Activated CD4-positive, alpha-beta T cell treated with anti-CD3 and anti-CD28 coated beads for 48 hours (primary cell): ENCODE measurements at places on chromosomes 7 and 10.

DNA sequence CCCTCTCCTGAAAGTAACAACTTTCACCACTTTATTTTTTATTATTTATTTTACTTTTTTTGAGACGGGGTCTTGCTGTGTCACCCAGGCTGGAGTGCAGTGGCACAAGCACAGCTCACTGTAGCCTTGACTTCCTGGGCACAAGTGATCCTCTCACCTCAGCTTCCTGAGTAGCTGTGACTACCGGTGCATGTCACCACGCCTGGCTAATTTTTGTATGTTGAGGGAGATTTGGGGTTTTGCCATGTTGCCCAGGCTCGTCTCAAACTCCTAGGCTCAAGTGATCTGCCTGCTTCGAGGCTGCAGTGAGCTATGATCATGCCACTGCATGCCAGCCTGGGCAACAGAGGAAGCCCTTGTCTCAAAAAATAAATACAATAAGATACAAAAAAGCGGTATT is 14.9 kb upstream of the SLIT1 start:
- DNase-seq = no peak

DNA sequence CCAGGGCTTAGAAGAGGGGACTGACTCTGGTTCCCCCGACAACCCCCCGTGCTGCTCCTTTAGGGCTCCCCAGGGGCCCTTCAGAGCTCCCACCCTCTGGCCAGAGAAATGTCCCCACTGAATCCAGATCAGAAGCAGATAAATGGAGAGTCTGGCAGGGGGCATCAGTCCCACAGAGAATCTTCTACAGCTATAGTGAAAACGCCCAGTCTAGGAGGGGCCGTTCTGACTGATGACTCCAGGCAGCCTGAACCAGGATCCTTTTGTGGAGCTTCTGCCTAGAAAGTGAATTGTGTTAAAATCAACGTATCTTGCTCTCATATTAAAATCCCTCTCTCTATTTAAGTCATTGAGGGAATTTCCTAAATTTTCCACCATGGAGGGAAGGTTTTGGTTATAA is 471.4 kb downstream of the LRMDA start:
- no peak for DNase-seq

DNA sequence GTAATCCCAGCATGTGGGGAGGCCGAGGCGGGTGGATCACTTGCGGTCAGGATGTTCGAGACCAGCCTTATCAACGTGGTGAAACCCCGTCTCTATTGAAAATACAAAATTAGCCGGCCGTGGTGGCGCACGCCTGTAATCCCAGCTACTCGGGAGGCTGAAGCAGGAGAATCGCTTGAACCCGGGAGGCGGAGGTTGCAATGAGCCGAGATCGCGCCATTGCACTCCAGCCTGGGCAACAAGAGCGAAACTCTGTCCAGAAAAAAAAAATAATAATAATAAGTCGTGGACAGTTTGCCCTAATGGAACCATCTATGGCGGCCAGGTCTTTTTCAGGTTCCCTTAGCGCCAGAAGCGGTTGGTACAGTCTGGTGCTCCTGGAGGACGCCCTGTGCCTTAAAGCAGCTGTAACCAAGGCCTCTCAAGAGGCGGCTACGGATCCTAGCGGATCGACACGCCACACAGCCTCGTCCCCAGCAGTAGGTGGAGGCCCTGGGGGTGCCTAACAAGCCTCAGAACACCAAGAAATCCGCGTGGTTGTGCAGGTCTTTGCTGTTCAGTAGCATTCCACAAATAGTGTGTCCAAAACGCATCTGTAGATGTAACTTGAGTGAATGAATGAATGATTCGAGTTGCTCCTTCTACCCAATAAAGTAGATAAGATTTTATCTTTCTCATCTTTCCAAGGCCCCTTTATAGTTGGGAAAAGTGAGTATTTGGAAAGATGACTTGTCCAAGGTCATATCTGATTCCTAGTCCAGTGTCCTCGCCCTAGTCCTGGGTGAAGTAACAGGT is 982 bp downstream of the PGAM1 start:
- no peak for DNase-seq

- DNase-seq = no peak
Measured at GRCh38 chr10:79333513-79333912, 13.8 kb upstream of the PPIF start.

DNA sequence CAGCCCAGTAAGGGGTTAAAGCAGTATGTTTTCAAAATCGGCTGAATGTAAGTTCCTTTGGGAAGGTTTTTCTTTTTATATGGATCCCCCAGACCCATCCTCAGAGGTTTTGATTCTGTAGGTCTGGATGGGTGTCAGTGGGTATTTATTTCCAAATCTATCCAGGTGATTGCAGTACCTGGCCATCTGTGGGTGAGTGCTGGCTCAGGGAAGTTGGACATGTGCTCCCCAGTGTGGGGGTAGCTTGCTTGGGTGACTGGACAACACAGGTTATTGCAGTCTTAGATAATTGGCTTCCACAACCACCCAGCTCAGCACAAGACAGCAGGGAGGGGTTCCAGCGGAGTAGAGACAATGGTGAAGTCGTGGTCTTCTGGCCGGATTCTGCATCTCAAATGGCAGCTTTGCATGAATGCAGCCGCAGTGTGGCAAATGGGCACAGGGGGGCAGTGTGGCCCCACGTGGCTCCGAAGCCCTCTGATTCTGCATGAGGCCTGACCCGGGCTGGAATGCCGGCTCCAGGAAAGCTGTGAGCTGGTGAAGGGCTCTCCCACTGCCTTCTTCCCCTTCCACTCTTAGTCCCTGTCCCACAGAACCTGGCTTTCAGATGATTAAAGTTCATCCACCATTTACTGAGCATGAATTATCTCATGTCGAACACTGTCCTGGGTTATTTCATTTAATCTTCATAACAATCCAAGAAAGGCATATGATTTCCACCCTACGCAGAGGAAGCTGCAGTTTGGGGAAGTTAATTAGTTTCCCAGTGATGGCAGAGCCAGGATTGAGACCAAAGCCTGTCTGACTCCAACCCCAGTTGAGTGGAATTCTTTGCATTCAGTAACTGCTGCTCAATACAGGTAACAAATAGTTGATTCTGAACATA is 64.5 kb upstream of the SYPL1 start:
- peak; percentile 80 for DNase-seq

- DNase-seq = no peak
Measured at GRCh38 chr10:103910442-103911012, 7.5 kb downstream of the STN1 start.

DNA sequence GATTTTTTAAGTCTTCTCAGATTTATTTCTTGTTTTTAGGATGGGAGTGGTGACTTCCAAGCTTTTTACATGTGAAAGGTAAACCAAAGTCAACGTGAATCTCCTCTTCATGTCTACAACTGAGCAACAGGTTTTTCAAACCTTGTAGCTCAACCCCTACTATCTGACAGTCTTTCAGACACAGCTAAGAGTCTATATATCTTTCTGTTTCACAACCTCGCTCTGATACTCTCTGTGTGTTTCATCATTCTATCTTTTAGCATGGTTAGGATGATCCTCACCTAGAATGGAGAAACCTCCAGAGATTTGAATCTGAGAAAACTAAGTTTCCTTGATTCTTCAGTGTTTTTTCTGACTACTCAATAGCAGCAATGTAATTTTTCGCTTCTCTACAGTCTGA is 96.1 kb downstream of the EPDR1 start:
- DNase-seq = no peak
